ENCODE measurements at places on chromosomes 1 and 21.

DNA sequence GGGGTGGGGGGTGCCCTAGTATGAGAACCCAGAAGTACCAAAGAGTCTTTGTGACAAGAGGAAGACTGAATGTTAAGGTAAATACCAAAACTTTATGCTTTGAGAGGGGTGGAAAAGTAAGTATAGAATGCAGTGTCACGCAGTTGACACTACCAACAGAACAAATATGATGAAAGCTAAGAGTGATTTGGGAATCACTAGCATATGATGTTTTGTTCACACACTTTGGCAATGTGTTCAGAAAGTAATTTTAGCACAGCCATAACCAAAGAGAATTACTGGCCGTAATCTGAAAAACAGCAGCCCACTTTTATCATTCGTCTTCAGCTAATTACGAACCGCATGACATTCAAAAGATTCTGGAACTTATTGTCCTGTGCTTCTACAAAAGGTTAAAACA lies 59.5 kb downstream of the ENAH start:
- no peak for DNase-seq

GRCh38 chr1:160646180-160646579 lies 664 bp downstream of the SLAMF1 start:
- DNase-seq, result no peak

GRCh38 chr1:225277445-225277844 lies 150.4 kb downstream of the LBR start:
- no peak for DNase-seq

DNA sequence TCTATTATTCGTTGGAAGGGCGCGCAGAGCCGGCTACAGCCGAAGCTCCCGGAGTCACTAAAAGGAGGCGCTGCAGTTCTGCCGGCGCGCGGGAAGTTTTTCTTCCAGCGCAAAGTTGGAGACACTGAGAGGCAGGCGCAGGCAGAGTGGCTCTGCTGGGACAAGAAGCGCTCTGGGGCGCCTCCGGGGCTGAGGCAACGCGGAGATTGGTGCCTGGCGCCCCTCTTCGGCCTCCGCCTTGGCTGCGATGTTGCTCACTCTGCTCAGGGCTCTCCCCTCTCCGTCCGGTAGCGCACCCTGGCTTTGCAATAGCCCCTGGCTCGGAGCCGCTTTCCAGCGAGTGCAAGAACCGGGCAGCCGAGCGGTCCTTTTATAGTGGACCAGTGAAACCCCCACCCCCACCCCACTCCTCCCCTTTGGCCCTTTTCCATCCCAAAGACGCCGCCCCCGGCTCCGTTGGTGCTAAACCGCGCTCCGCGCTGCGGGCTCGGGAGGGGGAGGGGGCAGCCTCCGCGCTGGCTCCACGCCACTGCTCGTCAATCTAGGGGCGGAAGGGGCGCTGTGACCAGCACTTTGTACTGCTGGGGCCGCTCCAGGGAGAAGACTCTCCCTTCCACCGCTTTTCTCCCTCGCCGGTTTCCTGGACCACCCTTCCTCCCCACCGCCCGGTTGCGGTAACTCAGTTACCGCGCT lies at the start of gene ADAMTS1:
TSS of gene ADAMTS1 (minus strand) at position 344 of the 693 bp plus-strand sequence. CDS start 455 bp downstream, outside the sequence.
- peak; percentile 32 for DNase-seq

- no peak for DNase-seq
Observed at GRCh38 chr21:18157406-18157805, 87.2 kb upstream of the CHODL start.

GRCh38 chr21:36703626-36704280 lies 4.8 kb downstream of the SIM2 start:
- no peak for DNase-seq

DNA sequence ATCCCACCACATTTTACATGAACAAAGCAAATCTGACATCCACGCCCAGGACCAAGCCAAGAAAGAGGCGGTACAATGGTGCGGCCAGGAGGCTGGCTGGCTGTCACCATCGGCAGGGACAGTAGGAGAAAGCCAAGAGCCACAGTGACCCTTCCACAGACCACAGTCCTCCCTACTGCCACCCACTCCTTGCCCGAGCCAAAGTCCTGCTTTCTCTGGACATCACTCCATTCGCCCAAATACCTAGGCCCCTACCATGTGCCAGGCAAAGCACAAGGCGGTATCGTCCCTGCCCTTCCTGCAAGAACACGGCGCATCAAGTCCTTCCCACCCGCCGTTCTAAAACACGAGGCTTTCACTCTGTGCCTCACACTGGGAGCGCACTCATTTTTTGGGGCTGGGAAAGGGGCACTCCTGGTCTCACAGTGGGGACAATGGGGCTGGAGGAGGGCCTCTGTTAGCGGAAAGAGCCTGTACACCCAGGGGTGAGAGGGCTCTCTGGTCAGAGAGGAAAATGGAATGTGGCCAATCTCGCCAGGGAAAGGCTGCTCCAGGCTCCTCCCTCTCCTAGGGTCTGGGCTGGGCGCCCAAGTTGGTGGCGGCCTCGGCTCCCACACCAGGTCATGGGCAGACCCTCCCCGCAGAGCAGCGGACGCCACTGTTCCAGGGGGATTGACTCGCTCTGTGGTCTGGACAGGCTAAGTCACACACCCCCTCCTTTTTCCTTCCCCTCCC lies 26.5 kb downstream of the SSBP3 start:
- DNase-seq, result no peak

GRCh38 chr21:35601211-35601610 lies 459.1 kb downstream of the SETD4 start:
- no peak for DNase-seq

DNA sequence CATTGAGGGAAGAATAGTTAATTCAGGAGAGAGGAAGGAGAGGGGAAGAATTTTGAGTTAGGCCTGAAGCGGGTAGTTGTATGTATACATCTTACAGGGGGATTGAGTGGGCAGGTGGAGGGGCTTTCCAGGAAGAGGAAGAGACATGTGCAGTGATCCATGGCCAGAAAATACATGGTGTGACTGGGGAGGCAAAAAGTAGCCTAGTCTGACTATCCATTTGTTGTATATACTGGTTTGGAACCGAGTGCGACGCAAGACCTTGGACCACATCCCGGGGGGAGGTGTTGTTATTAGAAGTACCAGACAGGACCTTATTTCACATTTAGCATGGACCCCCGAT lies 158.3 kb downstream of the SDCCAG8 start:
- no peak for DNase-seq

DNA sequence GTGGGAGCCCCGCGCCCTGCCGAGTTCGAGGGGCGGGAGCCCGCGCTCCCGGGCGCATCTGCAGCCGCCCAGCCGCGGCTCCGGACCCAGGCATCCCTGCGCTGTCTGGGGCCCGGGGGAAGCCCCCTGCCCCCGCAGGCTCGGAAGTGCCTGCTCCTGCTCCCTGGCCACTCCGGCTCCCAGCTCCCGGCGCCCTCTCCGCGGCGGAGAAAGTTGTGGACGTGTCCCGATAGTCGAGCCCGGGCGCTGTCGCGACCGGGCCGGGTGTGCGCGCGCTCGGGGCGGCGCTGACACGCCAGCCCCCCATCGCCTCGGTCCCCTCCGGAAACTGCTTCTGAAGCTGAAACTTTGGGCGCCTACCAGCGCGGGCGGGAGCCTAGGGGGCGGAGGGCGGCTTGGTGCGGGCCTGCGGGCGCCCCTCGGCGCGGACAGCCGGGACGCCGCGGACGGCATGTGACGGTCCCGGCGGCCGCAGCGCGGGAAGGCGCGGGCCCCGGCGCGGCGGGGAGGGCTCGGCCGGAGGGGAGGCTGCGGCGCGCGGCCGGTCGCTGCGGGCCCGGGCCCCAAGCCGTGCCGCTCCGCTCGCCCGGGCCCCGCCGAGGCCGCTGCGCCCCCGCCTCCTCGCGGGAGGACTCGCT lies 515 bp downstream of the MAN1C1 start:
- DNase-seq, result no peak

DNA sequence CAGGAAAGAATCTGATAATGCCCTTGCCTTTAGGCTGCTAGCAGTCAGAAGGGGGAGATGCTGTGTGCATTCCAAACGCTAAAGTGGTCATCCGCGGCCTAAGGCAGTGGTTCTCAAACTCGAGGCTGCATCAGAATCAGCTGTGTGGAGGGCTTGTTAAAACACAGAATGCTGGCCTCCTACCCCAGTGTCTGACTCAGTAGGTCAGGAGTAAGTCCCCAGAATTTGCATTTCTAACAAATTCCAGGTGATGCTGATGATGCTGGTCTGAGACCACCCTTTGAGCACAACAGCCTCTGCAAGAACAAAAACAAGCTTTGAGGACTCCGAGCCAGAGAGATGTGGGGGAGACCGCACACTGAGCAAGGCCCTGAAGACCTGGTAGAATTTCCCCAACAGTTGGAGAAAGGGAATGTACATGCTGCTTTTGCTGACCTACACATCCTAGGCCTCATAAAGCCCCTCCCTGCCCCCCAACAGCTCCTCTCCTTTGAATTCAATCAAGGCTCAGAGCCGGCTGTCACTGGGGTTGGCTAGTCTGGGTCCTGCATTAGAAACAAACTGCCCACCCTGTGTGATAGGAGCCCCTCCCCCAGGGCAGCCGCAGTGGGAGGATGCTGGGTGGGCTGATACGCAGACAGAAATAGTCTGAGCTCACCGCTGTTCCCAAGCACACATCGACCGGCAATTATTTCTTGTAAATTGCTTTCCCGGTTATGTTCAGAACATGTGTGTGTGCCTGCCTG lies 27.1 kb downstream of the SHISAL2A start:
- no peak for DNase-seq

- DNase-seq, result no peak
Observed at GRCh38 chr1:65881067-65881594, 88.4 kb downstream of the PDE4B start.

GRCh38 chr1:110243574-110243973 lies 33.5 kb downstream of the KCNC4 start:
- DNase-seq, result no peak

- no peak for DNase-seq
Observed at GRCh38 chr1:230330157-230330556, 96.0 kb downstream of the PGBD5 start.

DNA sequence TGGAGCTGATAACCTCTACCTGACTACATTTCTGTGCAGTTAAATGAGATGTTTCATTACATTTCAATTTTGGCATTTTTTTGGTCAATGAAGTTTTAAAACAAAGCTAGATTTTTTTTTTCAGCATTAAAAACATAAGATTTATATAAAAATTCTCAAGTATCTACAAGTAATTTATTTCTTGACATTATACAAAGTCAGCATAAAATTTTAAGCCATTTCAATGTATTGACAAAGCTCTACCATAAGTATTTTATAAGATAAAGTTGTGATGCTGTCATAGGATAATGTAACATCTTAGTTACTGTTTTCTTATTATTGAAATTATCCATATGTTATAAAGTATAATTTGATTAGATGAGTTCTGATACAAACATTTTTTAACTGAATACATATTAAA lies 351.6 kb downstream of the PTBP2 start:
- DNase-seq, result no peak

DNA sequence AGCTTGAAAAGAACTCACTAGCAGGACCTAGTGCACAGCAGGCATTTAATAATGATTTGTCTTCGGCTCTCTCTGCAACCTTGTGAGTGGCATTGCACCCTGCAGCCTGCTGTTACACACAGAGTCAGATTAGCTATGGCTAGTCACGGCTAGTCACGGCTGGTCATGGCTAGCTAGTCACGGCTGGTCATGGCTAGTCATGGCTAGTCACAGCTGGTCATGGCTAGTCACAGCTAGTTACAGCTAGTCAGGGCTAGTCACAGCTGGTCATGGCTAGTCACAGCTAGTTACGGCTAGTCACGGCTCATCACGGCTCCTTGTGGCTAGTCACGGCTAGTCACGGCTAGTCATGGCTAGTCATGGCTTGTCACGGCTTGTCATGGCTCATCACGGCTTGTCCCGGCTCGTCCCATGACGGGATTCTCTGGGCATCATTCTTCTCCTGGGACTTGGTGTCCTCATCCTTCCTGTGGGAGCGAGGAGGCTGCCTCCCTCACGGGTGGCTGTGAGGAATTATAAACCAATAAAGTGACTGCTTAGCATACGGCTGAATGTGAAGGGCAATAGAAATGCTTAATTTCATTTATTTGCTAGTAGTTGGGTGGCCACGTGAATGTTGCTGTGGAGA lies 12.5 kb upstream of the KIF26B start:
- no peak for DNase-seq

GRCh38 chr1:70038025-70038424 lies 167.4 kb downstream of the LRRC40 start:
- DNase-seq, result no peak

DNA sequence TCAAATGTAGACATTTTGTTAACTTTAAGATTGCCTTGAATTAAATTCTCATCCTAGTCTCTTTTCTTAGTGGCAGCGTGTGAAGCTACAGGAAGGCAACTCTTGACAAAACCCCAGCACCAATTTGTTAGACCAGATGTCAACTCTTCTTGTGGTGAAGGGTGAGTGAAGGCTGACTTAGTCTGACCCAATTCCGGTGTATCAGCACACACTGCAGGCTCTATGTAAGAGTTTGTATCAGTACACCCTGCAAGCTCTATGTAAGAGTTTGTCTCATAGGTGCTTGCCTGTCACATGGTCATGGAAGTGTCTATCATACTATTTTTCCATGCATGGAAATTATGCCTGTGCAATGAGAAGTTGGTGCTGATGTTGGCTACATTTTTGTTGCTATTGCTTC lies 16.8 kb downstream of the CR2 start:
- no peak for DNase-seq

DNA sequence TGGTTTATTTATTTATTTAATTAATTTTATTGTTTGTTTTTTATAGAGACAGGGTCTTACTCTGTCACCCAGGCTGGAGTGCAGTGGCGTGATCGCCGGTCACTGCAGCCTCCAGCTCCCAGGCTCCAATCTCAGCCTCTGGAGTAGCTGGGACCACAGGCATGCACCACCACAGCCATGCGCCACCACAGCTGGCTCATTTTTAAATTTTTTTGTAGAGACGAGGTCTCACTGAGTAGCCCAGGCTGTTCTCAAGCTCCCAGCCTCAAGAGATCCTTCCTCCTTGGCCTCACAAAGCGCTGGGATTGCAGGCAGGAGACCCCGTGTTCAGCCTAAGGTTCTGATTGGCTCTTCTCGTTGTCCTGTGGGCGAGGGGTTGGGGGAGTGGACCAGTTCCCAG lies 22.1 kb downstream of the UMODL1 start:
- DNase-seq, result no peak

DNA sequence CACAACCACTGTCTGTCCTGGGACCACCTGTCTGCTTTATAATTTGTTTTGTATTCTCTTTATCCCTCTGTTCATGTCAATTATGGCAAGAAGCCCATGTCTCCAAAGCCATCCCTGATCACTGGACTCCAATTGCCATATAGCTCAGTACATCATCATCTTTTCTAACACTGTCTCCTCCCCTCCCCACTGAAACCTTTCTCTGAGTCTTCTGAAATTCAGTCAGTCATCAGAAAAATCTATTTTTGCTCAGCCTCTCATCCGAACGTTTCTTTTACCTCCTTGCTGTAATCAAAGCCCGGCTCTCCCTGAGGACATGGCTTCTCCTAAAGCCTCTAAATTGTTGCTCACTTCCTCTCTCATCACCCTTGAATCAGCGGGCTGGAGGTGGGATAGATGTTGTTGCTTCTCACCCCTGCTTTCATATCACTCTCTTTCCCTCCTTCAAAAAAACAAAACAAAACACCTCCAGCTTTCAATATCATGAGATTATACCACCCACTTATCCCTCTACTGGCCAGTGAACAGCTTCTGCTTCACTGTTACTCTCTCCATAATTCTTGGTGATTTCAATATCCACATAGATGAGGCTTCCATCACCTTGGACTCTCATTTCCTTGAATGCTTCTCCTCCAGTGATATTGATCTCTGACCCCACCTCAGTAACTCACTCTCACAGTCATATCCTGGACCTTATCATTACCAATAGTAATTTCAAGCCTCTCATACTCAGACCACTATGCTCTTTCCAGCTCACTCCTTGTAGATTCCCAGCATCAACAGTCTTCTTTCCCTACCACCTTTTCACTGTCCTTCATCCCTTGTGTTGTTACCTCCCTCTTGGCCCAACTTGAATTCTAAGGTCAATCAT lies 27.8 kb downstream of the RAB3B start:
- DNase-seq, result no peak

Measured in cortex of kidney (tissue), 1 donor.